H54 (cell line): ENCODE measurements at places on chromosomes 7 and 10.

DNA sequence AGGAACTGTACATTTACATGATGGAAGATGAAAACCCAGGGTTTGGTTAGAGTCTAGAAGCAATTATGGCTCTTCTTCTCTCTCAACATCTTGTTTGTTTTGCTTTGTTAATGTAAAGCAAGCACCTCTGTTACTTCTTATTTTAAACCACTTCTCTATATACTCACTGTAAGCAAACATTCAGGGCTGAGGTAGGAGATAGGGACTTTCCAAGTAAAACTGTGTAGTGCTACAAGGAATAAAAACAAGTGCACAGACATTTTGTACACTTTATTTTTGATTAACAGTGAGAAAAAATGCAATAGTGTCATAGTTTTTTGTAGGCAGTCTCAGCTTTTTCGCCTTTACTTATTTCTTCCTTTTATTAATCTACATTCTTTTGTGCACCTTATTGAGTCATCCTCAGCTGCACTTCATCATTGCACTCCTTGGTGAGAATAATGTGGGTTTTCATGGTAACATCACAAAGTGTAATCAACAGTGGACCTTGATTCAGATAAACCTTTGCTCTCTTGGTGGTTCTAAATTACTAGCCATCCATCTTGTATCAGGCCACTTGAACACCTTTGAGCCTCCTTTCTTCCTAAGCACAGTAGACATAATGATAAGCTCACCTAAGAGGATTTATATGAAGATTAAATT lies 52.9 kb downstream of the ELMO1 start:
- DNase-seq, result no peak

DNA sequence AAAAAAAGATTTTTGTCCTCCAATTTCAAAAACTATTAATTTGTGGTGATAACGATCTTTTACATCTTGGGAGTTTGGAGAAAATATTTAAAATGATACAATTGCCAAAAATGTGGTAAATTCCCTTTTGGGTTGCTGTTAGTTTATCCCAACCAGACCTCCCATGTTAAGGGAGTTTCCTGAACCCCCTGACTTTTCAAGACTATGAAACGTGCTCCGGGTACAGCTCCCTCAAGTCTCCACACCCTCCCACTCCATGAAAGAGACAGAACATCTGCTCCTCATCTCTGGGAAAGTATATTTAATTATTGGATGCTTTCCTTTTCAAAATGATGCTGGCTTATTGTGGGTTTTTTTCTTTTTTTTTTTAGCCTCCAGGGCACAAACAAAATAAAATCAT lies 534.6 kb upstream of the NRP1 start:
- no peak for DNase-seq

DNA sequence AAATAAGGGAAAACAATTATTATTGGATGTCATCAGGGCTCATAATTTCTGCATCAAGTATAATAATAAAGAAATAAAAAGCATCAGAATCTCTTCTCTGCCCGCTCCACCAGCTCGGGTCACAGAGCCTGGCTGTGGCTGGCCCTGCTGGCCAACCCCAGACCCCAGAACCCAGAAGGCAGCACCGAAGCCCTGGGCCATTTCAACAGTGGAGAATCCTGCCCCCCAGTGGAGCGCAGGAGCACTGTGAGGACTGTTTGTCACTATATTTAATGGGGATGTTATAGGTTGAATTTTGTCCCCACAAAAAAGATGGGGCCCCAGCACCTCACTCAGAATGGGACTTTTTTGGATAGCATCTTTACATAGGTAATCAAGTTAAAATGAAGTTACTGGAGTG lies 27.3 kb downstream of the DENND11 start:
- DNase-seq, result no peak

DNA sequence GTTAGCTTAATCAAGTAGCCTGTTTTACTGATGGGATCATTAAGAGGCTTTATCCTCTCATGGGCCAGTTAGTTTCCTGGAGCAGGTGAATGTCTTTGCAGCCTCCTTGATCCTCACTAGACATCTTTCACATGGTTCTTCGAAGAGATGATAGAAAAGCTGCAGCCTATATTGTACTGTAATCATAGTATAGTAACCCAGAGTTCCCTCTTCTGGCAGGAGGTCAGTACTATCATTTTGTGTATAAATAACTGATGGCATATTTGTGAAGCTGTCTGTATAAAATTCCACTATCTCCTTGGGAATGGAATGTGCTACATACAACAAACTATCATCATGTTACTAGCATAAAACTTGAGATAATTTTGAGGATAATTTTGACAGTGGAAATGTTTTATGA lies 123.8 kb upstream of the PRPS1L1 start:
- DNase-seq, result no peak

DNA sequence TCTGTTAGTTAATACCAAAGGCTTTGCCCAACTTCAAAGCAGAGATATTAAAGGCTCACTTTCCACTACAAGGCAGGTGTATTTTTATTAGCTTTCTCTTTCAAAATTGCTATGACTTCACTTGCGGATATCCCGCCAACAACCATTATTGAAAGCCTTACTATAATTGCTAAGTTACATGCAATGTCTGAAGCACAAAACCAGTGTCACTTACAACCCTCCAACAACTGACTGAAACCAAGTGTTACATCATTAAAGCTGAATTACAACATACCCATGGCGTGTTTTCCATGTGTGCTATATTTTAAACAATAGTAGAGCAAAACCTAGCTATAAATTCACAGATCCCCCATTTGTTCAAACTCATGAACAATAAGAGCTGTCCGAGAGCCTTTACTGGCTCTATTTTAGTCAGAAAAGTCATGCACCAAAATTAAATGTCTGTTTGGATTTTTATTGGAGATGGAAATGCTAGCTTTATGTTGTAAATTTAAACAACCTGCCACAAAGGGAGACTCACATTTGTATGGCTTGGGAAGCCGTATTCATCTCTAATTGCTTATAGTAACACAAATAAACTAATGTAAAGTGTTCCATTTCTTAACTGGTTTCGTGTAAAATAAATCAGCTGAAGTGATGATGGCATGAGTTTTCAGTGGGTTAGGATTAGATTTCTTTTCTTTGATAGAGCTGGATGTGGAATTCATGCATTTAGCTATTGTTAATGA lies 227.1 kb downstream of the AGMO start:
- no peak for DNase-seq

DNA sequence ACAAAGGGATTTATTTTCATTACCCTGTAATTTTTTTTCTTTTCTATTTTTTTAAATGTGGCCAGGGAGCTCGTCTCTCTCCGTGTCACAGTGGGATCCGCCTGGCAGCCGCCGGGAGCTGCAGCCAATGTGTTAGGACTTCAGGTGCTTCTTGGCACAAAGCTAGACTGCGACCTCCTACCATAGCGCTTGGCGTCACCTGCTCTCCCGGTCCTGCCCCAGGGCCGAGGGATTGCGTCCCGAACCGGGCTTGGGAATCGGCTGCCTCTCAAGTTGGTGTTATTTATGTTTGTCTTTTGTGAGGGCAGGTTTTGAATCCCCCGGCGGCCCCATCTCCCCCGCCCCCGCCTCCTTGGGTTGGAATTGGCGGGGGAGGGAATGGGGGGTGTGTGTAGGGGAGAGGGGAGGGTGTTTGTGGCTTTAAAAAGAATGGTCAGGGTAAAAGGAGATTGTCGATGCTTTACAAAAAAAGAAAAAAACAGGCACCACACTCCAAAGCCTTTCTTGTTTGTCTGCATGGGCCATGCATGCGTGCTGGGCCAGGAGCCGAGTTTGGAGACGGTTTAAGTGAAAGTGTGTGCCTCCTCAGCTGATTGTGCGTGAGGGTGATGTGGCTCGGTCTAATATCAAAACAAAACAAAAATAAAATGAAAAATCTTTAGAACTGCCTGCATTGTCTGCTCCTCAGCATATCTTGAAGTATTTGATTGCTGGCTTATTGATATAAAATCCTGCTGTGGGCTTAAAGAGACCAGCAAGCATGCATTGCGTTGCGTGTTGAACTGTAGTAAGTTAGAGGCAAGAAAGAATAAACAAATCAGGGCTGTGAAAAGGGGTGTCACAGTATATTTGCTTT lies 1.2 kb downstream of the PPP1R9A start:
- DNase-seq, result peak; percentile 18
